ENCODE measurements at places on chromosomes 12 and 14.

DNA sequence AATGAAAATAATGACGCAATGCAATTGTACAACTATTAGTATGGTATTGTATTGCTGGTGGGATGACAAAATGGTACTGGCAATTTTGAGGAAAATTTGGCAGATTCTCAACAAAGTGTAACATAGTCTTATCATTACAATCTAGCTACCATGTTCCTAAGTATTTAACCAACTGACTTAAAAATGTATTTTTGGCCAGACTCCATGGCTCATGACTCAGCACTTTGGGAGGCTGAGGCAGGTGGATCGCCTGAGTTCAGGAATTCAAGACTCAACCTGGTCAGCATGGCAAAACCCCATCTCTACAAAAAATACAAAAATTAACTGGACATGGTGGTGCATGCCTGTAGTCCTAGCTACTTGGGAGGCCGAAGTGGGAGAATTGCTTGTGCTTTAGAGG lies 1409.5 kb downstream of the AACS start:
- DNase-seq, result no peak

- no peak for DNase-seq
These were observed 29.6 kb downstream of the ATXN2 start for GRCh38 chr12:111569363-111570083.

- DNase-seq, result no peak
These were observed 3.8 kb downstream of the DGKA start for GRCh38 chr12:55934773-55935172.

DNA sequence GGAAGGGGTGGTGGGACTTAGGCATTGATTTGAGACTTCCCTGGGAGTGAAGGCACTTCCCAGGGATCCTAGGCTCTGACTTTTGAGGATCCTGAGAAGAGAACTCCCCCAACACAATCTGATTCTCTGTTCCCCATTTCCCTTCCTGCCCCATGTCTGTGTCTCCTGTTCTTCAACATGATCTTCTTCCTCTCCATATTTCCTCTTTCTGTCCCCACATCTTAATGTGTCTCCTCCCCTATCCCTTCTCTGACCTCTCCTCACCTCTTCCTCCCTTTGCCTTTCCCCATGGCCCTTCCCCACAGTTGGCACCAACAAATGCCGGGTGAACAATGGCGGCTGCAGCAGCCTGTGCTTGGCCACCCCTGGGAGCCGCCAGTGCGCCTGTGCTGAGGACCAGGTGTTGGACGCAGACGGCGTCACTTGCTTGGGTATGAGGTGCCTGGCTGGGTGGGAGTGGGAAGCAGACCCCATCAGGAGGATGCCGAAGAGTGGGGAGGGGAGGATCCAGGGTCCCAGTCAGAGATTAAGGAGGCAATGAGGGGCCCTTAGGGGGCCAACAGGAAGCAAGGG lies 15.2 kb upstream of the LRP1-AS start:
- DNase-seq, result no peak

- no peak for DNase-seq
These were observed 810 bp upstream of the TMBIM4 start for GRCh38 chr12:66170606-66171005.

- DNase-seq, result no peak
These were observed 11.3 kb downstream of the SYNE3 start for GRCh38 chr14:95505030-95505589.

- DNase-seq, result no peak
These were observed 32.6 kb downstream of the RFLNA start for GRCh38 chr12:124327362-124328043.

GRCh38 chr12:45231515-45232145 lies 15.7 kb downstream of the ANO6 start:
- no peak for DNase-seq

DNA sequence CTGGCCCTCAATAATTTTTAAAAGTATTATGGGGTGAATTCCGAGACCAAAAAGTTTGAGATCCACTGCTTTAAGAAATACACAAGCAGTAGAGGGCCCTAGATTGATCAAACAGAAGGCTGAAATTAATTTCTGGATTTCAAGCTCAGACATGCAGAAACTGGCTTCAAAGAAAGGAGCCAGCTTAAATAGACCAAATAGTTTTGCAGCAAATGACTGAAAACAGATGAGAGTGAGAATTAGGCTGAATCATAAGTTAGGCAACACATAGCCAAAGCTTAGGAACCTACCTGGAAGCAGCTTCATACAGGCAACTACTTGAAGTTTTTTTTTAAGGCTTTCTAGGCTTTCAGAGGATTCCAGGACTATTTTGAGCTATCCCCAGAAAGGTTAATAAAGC lies 12.4 kb downstream of the ATF7 start:
- DNase-seq, result no peak

DNA sequence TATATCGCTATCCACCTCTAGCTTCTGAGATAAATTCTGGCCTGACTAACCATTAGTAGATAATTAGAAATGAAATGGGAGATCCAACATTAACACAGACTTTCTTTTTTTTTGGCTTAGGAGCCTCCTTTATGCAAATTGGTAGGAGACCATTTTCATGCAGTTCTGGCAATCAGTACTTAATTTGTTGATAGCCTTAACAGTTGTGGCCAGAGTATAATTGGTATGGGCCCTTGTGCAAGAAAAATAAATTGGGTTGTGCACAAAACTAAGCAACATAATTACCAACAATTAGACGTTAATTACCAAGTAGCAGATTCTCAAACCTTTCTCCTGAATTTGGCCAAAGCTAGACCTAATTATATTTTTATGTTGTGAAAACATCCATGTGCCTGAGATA lies 111.0 kb downstream of the MGAT4C start:
- no peak for DNase-seq

DNA sequence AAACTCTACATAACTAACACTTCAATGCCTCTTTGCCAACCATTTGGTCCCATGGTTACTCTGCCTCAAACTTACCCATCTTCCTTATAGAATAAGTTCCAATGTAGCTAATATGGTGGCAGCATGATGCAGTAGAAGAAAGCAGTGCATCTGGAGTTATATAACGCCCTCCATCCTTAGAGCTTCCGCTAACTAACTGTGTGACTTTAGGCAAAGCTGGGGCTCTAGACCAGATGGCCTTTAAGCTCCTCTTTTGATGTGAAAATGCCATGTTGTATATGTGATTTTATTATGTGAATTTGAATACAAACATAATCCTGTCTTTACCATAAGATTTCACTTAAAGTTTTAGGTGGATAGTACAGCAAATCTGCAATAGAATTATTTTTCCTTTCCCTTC lies 6.1 kb downstream of the ABCD2 start:
- DNase-seq, result no peak

GRCh38 chr12:120099738-120100137 lies 16.8 kb downstream of the RAB35 start:
- DNase-seq, result no peak

- DNase-seq, result no peak
These were observed 3.0 kb downstream of the IFI27 start for GRCh38 chr14:94113490-94113889.

GRCh38 chr12:71870416-71870815 lies 30.9 kb downstream of the TBC1D15 start:
- DNase-seq, result no peak

DNA sequence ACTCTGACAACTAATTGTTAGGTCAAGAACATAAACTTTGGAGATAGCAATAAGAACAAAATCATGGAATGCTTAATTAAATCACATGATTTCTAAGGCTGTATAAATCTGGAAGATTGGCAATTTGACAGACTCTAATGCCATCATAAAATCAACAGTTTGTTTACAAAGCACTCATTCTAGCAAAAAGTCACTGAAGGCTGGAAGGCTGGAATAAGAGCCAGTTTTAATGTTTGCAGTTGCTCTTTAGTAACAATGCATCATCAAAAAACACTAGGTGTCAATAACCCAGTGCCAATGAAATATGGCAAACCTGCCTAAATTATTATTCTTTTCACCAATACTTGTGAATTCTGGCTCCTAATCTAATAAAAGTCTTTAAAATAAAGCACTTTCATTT lies 65.0 kb downstream of the NUMB start:
- DNase-seq, result peak; percentile 34

- DNase-seq, result no peak
These were observed 138.8 kb upstream of the HMGA2 start for GRCh38 chr12:65685514-65685913.

DNA sequence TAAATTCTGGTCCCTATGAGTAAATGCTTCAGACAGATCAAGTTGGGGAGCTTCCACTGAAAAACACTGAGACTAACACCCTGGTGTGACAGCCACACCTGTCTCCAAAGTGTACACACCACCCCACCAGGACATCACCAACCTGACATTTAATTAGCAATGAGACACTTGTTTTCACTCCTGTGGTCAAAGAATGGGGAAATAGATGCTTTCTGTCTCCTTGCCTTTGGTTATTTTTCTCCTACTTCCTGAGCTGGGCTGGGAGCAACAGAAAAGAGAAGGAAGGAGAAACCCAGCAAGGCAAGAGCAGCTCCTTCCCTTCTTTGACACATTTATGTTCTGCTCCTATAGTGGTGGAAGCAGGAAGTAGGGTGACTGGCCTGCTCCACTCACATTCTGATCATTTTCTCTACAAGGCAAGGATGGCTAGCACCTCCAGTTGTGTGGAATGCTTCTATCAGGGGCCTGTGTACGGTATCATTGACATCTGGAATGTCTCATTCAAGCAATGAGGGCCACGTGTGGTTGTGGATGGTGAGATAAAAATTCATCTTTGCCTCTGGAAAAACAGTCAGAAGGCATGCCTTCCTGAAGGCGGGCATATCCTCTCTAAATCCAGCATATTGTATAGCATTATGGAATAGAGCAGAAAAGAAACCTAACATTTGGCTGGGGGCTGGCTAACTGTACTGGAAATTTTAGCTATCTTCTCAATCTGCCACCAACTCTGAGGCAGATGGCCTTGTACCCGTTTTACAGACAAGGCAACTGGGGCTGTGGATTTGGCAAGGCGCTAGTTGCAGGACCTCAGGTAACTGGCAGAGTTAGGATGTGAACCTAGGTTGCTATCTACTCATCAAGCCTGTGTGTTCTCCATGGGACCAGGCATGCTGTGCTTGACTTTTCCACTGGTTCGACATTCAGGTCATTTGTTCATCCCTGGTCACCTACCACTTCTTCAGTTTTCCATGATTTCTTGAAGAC lies 24.8 kb upstream of the LGALS3 start:
- no peak for DNase-seq

DNA sequence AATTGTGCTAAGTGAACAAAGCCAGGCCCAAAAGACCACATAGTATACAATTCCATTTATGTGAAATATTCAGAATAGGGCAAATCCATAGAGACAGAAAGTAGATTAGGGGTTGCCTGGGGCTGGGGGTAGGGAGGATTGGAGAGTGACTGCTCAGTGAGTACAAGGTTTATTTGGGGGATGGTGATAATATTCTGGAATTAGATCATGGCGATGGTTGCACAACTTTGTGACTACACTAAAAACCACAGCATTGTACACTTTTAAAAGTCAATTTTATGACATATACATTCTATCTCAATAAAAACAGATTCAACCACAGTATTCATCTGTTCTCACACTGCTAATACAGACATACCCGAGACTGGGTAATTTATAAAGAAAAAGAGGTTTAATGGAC lies 68.7 kb upstream of the MAP1LC3B2 start:
- no peak for DNase-seq

DNA sequence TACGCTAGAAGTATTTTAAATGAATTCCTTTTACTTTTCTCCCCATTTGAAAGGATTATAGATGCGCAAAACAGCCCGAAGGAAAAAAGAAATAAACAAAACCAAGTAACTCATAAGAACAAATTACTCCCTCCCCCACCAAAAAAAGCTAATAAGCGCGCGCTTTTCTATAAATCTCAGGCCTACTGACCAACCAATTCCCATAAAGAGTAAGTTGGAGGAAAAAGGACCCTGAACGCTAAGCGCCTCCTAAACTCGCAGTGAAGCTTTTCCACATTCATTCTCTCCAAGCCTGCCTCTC lies 588 bp downstream of the MBIP start:
- peak; percentile 78 for DNase-seq

GRCh38 chr12:67721248-67721647 lies 72.7 kb downstream of the DYRK2 start:
- DNase-seq, result no peak

DNA sequence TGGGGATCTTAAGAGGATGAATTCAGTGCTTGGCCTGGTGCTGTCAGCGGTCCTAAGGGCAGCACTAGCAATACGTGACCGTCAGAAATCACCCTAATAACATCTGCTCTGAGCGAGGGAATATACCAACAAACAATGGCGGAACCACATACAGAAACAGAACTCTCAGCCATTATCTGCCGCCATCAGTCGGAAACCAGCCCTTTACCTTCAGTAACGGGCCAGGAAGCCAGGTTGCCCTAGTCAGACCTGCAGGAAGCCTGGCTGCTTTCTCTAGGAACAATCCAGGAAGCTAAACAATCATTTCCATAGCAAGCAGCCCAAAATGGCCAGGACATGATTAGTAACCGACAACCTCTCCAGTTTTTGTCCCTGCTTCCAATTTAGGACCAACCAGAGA lies 5.6 kb downstream of the CDCA4 start:
- no peak for DNase-seq

GRCh38 chr14:46769292-46769691 lies 117.7 kb upstream of the RPL10L start:
- no peak for DNase-seq

DNA sequence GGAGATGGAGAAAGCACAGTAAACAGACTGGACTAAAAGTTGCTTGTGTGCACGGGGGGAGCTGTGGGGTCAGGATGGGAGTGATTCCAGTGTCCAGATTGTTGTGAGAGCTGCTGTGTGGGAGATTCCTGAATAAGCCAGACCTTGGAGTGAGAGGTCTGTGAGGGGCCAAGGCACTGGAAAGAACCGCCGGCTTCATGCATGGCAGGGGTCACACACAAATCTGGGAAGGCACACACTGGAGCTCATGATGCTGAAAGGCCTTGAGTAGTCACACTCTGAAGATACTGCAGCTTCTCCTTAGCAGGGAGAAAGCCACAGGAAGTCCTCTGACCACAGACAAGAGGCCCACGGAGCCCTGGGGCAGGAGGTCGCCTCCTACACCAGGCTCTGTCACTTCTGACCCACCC lies 23.1 kb downstream of the ADCY6 start:
- no peak for DNase-seq
